ENCODE measurements at places on chromosomes 2 and 18. TPM values are rescaled to one million over a fixed set of nuclear protein-coding genes. Genes with fewer than 3 reads are reported as not detected.
A peak's percentile ranks its signal among the peaks of the same experiment; 100 is the strongest.

DNA sequence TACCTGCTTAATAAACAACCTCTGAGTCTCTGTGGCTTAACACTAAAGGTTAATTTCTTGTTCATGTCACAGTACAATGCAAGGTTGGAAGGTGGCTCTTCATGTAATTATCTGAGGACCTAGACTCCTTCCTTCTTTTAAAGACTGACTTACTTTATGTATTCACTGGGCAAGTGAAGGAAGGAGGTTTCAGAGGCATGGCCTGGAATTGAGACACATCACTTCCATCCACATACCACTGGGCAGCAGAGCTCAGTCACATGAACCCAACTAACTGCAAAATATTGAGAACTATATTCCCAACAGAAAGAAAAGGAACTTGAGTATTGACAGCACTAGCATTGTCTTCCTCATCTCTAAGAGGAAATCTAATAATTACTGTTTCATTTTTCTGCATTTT is 57.5 kb upstream of the FN1 start:
- no peak overlapping the region for H3K4me3 ChIP-seq
- no peaks in the 10 kb centered on the region for H3K36me3 ChIP-seq
- H3K4me1 ChIP-seq: peaks cover 12% of the 10 kb centered on the region
- no peaks in the 10 kb centered on the region for H3K27me3 ChIP-seq
- DNase-seq: no peak

GRCh38 chr18:35672897-35673296 is 91.4 kb downstream of the GALNT1 start:
- no peak overlapping the region for H3K4me3 ChIP-seq
- no peak overlapping the region for H3K27ac ChIP-seq
- H3K27me3 ChIP-seq: no peaks in the 10 kb centered on the region
- peaks cover 55% of the 10 kb centered on the region for H3K36me3 ChIP-seq

Gene POTEC
- total RNA-seq: not detected

GRCh38 chr2:173349287-173349686 is 5.4 kb upstream of the CDCA7 start:
- no peaks in the 10 kb centered on the region for H3K36me3 ChIP-seq
- H3K27me3 ChIP-seq: no peaks in the 10 kb centered on the region
- H3K4me1 ChIP-seq: peaks cover 14% of the 10 kb centered on the region
- no peak overlapping the region for H3K27ac ChIP-seq
- no peak for DNase-seq

DNA sequence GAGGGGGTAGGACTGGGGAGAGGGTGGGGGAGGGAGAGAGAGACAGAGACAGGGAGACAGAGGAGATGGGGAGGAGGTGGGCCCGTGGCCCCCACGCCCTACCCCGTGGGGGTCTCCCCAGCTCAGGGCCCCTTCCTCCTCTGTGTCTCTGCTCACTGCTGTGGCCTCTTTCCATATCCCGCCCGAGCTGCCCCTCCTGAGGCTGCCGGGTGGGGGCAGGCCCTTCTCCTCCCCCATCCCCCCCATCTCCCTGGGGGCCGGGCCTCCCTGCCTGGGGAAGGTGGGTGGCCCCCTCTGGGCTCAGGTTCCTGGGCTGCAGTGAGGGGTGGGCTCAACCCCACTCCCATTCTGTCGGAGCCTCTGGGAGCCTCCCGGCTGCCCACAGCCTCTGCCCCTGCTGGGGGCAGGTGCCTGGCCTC is 332 bp upstream of the PDCD1 start:
- H3K27me3 ChIP-seq: no peaks in the 10 kb centered on the region
- no peak for DNase-seq
- no peak overlapping the region for H3K27ac ChIP-seq
- H3K4me1 ChIP-seq: peaks cover 22% of the 10 kb centered on the region
- H3K36me3 ChIP-seq: no peaks in the 10 kb centered on the region
- H3K4me3 ChIP-seq: peak overlapping the region; percentile 53

- peaks cover 3% of the 10 kb centered on the region for H3K4me1 ChIP-seq
- peak; percentile 89 for DNase-seq
- peaks cover 48% of the 10 kb centered on the region for H3K36me3 ChIP-seq
- no peak overlapping the region for H3K4me3 ChIP-seq
- no peak overlapping the region for H3K27ac ChIP-seq
Measured at GRCh38 chr2:10668402-10669012, 21.3 kb downstream of the NOL10 start.

- H3K36me3 ChIP-seq: no peaks in the 10 kb centered on the region
- no peak for DNase-seq
- no peak overlapping the region for H3K4me3 ChIP-seq
- no peak overlapping the region for H3K27ac ChIP-seq
Measured at GRCh38 chr2:54233832-54234649, 22.0 kb downstream of the TSPYL6 start.

Gene SANBR
- 13.3 TPM for total RNA-seq

Gene PRKCE
- 61.8 TPM for total RNA-seq

GRCh38 chr2:74515271-74515980 is 1.2 kb downstream of the TLX2 start:
- no peak overlapping the region for H3K4me3 ChIP-seq
- peaks cover 5% of the 10 kb centered on the region for H3K4me1 ChIP-seq
- no peaks in the 10 kb centered on the region for H3K36me3 ChIP-seq
- no peak for DNase-seq
- H3K27me3 ChIP-seq: no peaks in the 10 kb centered on the region

GRCh38 chr2:158125756-158126498 is 24.3 kb downstream of the UPP2 start:
- H3K27ac ChIP-seq: no peak overlapping the region
- H3K4me3 ChIP-seq: no peak overlapping the region
- no peaks in the 10 kb centered on the region for H3K4me1 ChIP-seq
- no peak for DNase-seq
- no peaks in the 10 kb centered on the region for H3K27me3 ChIP-seq

Gene GULP1
- not detected for total RNA-seq

GRCh38 chr18:59270689-59271257 is 2.5 kb downstream of the RAX start:
- no peaks in the 10 kb centered on the region for H3K27me3 ChIP-seq
- no peak for DNase-seq
- no peak overlapping the region for H3K27ac ChIP-seq
- H3K4me1 ChIP-seq: no peaks in the 10 kb centered on the region

DNA sequence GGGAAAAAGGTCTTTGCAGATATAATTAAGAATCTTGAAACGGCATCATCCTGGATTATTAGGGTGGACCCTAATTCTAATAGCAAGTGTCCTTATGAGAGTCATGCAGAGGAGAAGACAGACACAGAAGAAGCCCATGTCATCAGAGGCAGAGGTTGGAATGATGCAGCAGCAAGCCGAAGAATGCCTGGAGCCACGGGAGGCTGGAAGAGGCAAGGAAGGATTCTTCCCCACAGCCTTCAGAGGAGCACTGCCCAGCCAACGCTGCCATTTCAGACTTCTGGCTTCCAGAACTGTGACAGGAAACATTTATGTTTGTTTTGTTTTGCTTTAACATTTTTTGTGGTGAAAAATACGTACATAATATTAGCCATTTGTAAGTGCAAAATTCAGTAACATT is 72.3 kb downstream of the MCFD2 start:
- no peaks in the 10 kb centered on the region for H3K36me3 ChIP-seq
- no peak overlapping the region for H3K27ac ChIP-seq
- H3K27me3 ChIP-seq: no peaks in the 10 kb centered on the region
- peaks cover 3% of the 10 kb centered on the region for H3K4me1 ChIP-seq
- H3K4me3 ChIP-seq: no peak overlapping the region

Gene CDH19
- total RNA-seq: not detected

Gene SCYGR6
- 6.1 TPM for total RNA-seq

- no peaks in the 10 kb centered on the region for H3K27me3 ChIP-seq
- H3K4me1 ChIP-seq: no peaks in the 10 kb centered on the region
- no peaks in the 10 kb centered on the region for H3K36me3 ChIP-seq
- H3K27ac ChIP-seq: no peak overlapping the region
- no peak overlapping the region for H3K4me3 ChIP-seq
Measured at GRCh38 chr2:4190548-4190947, 487.2 kb downstream of the DCDC2C start.

Gene POTEE
- total RNA-seq: 1.5 TPM

Gene C2orf66
- total RNA-seq: not detected

Gene CDKL4
- total RNA-seq: 14.3 TPM

DNA sequence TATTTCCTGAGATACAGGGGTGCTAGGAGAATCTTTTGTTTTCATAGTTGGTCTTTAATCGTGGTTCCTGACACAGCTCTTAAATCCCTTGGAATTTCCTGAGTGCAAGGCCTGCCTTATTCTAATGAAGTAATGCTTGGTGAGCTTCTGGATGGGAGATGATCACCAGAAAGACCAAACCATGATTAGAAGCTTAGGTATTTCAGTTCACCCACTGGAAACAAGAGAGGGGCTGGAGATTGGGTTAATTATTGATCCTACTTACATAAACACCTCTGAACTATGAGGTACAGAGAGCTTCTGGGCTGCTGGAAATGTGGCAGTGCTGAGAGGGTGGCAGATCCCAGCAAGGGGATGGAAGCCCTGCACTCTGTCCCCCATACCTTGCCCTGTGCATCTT is 406.8 kb downstream of the THSD7B start:
- H3K27me3 ChIP-seq: no peaks in the 10 kb centered on the region
- H3K27ac ChIP-seq: no peak overlapping the region
- no peaks in the 10 kb centered on the region for H3K36me3 ChIP-seq
- no peak overlapping the region for H3K4me3 ChIP-seq

Measured in Karpas-422 (cell line).